ENCODE measurements at places on chromosomes 7 and 10. TPM values are rescaled to one million over a fixed set of nuclear protein-coding genes. Genes with fewer than 3 reads are reported as not detected.

DNA sequence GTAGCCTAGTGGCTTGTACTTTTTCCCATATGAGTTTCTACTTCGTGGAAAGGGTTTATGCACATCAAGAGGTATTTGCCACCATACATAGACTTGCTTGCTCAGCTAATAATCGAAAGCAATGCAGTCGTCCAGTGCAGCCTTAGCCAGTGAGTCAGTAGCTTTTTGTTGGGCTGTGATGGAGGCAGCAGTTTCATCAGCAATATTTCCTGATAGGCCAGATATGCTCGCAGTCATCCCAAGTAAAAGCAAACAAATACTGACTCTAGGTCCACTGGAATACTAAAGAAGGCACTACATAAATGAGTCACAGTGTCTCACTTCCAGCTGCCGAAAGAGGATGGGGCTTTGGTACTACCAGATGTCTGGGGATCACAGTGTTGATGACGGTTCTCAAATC lies 2.1 kb upstream of the BNIP3 start:
- DNase-seq, result no peak
- H3K4me1 ChIP-seq, result no peaks in the 10 kb centered on the region
- no peak overlapping the region for H3K27ac ChIP-seq
- no peaks in the 10 kb centered on the region for H3K36me3 ChIP-seq
- no peak overlapping the region for H3K4me3 ChIP-seq
- no peaks in the 10 kb centered on the region for H3K27me3 ChIP-seq

Gene ASZ1
- total RNA-seq, result not detected

DNA sequence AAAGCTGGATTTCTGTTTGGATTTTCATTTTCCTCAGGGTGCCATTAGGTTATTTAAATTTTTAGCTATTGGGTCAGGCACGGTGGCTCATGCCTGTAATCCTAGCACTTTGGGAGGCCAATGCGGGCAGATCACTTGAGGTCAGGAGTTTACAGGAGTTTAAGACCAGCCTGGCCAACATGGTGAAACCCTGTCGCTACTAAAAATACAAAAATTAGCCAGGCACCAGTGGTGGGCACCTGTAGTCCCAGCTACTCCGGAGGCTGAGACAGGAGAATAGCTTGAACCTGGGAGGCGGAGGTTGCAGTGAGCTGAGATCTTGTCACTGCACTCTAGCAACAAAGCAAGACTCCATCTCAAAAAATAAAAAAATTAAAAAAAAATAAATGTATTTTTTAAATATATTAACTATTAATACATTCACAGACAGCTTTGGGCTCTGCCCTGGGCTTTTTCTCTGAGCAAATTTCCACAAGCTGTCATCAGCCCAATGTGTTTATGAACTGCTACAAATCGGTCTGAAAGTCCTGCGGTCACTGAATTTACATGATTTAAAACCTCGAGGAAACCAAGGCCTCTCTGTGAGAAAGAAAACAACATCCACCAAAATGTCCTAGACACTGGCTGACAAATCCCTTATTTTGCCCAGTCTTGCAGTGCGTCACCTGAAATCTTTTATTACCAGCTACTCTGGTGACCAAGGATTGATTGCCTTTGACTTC lies 19.2 kb upstream of the PLEKHS1 start:
- no peak for DNase-seq
- H3K4me1 ChIP-seq, result peaks cover 9% of the 10 kb centered on the region
- H3K36me3 ChIP-seq, result no peaks in the 10 kb centered on the region
- H3K27ac ChIP-seq, result no peak overlapping the region
- H3K4me3 ChIP-seq, result no peak overlapping the region

GRCh38 chr7:47241112-47242065 lies 340.5 kb downstream of the TNS3 start:
- H3K4me1 ChIP-seq, result no peaks in the 10 kb centered on the region
- no peak overlapping the region for H3K4me3 ChIP-seq
- no peak for DNase-seq
- no peaks in the 10 kb centered on the region for H3K36me3 ChIP-seq
- H3K27ac ChIP-seq, result no peak overlapping the region
- H3K27me3 ChIP-seq, result no peaks in the 10 kb centered on the region

Gene MRLN
- total RNA-seq, result 0.98 TPM

Gene LRRN3
- 0.68 TPM for total RNA-seq

DNA sequence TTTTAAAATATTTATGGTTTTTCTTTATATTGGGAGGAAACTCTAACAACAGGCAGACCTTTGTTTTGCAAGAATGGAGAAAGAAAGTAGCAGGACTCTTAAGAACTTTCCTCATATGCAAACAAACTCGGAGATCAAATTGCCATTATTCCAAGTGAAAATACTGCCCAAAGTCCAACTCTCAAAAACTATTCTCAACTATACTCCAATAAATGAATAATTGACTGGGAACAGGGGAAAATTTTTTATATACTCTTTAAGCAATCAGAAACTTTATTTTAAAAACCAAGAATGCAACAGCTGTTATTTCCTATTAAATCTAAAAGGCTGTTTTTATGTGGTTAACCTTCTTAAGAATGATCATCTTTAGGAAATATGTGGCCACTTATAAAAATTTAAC lies 101.9 kb downstream of the COL28A1 start:
- no peaks in the 10 kb centered on the region for H3K27me3 ChIP-seq
- no peak for DNase-seq
- no peaks in the 10 kb centered on the region for H3K36me3 ChIP-seq
- H3K27ac ChIP-seq, result no peak overlapping the region

DNA sequence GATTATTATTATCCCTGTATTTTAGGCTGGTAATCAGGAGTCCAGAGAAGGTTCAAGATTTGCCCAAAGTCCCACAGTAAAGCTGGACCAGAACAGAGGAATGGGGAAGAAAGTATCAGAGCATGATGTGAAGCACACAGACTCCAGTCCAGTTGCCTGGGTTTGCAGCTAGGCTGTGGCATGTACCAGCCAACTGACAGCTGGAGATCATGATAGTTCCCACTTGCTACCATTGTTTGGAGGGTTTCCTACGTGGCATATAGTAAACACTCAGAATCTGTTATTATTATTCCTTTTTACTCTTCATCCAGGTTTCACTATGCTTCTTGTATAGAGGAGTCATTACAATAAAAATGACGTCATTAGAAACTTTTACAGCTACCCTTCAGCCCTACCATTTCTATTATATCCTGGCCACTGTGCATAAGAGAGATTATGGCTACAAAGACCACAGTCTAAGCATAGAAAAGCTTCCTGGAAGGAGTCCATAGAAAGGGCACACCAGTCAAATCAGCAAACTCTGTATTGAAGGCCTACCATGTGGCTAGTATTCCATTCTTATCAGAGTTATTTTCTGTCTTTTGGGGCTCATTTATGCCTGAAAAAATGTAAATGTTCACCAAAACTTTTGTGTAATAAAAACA lies 66.6 kb downstream of the MTPN start:
- H3K27ac ChIP-seq, result no peak overlapping the region
- H3K36me3 ChIP-seq, result no peaks in the 10 kb centered on the region
- H3K4me1 ChIP-seq, result no peaks in the 10 kb centered on the region
- H3K27me3 ChIP-seq, result no peaks in the 10 kb centered on the region
- no peak overlapping the region for H3K4me3 ChIP-seq

DNA sequence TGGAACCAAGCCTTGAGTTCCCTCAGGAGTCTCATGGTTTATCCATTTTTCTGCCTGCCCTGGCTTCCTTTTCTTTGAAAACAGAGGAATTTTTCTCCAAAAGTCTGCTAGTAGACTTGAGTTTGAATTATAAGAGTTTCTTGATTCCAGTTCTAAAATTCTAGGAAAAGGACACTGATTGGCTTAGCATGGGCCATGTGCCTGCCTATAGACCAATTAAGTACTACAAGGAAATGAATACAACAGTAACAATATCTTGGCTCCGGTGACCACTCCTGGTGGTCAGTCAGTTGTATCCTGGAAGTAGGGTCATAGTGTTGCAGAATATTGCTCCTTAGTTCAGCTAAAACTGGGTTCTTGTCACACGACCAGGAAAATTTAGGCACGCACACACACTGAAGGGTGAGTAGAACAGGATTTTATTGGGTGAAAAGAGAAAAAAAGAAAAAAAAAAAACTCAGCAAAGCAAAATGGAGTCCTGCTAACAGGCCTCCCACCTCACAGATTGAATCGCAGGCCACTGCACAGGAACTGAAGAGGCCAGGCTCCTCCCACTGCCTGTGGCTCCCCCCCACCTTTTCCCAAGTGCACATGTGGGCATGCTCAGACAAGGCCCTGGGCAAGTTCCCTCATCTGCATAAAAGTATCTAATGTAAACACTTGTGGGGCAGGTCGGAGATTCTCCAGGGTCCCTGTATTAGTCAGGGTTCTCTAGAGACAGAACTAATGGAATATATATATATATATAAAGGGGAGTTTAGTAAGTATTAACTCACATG lies 155.1 kb downstream of the LYZL1 start:
- peak; percentile 67 for DNase-seq
- no peak overlapping the region for H3K4me3 ChIP-seq
- H3K27ac ChIP-seq, result no peak overlapping the region
- H3K36me3 ChIP-seq, result no peaks in the 10 kb centered on the region
- no peaks in the 10 kb centered on the region for H3K27me3 ChIP-seq
- H3K4me1 ChIP-seq, result no peaks in the 10 kb centered on the region

DNA sequence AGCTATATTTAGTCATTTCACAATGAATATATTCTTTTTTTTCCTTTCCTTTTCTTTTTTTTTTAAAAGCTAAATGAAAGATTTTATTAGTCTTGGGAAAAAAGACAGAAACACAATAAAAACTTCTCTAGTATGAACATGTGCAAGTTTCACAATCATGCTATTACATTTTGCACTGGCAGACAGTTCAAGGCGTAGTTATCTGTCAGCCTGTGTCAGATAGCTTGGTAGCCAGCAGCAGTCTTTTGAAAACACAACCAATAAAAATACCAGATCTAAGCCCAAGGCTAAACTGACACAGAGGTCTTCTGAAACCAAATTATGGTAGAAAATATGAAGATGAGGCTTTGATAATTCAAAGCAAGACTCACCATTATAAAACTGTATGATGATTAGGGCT lies 205.8 kb upstream of the TEX47 start:
- DNase-seq, result no peak
- H3K27me3 ChIP-seq, result no peaks in the 10 kb centered on the region
- H3K27ac ChIP-seq, result no peak overlapping the region
- H3K4me1 ChIP-seq, result no peaks in the 10 kb centered on the region
- H3K36me3 ChIP-seq, result no peaks in the 10 kb centered on the region

Gene STX1A
- 28.6 TPM for total RNA-seq

DNA sequence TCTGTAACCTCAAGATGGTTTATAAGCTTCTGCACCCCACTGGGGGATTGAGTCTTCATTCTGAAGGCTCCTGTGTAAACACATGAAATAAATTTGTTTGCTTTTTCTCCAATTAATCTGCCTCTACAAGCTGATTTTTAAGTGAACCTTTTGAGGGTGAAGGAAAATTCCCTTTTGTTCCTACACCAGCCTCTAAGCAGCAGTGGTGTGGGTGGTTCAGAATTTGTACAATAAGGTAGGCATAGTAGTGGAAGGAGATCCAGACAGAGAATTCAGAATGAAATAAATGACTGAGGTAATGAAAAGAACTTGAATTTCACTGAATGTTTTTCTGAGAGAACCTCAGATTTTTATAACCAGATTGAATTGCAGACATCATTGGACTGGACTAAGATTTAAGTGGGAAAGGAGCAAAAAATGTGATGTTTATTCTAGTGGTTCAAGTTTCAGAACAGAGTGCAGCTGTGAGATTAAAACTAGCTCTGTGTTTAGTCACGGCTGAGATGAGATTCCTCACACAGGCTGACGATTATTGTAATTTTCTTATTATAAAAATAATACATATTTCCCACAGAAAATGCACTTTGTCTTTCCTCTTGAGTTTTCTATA lies 1162.2 kb downstream of the TYW1 start:
- no peak overlapping the region for H3K27ac ChIP-seq
- H3K4me3 ChIP-seq, result no peak overlapping the region
- H3K36me3 ChIP-seq, result no peaks in the 10 kb centered on the region
- H3K27me3 ChIP-seq, result no peaks in the 10 kb centered on the region

DNA sequence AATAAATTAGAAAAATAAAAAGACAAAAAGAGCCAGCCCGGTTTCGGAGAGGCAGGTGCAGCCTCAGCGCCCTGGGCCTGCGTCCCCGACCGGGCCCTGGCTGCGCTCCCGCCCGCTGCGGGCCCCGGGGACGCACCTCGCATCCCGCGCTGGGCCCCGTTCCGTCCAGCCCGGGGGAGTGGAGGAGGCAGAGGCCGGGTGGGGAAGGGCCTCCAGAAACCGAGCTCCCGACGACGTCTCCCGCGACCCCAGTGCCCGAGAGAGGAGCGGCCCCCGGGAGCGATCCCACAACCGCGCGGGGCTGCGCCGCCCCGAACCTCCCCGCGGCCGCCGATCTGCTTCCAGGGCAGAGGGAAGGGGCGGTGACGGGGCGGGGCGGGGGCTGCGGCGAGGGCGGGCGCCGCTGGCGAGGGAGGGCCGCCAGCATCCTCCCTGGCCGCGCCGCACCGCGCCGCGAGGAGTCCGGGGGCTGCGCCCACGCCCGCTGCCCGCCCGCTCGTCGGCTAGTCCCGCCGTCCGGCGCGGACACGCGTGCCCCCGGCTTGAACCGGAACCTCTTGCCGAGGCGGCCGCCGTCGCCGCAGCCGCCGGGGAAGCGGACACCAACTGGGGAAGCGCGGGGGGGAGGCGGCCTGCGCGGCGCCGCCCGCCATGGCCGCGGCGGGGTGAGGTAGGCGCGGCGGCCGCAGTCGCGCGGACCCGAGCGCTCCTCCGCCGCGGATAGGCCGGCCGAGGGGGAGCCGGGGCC lies at the start of gene CCNY:
Gene CCNY, plus strand, starts transcription at position 426 of the 748 bp plus-strand sequence. CDS start 545 bp downstream, outside the sequence.
- H3K4me1 ChIP-seq, result peaks cover 55% of the 10 kb centered on the region
- peak within 1 kb of the TSS; percentile 99 for H3K4me3 ChIP-seq
- no peaks in the 10 kb centered on the region for H3K27me3 ChIP-seq
- H3K27ac ChIP-seq, result peak within 1 kb of the TSS; percentile 98
- DNase-seq, result peak; percentile 86

GRCh38 chr10:116848032-116848943 lies 1.0 kb upstream of the ENO4 start:
- H3K27me3 ChIP-seq, result no peaks in the 10 kb centered on the region
- H3K27ac ChIP-seq, result peak overlapping the region; percentile 26
- H3K4me1 ChIP-seq, result no peaks in the 10 kb centered on the region
- no peaks in the 10 kb centered on the region for H3K36me3 ChIP-seq
- no peak for DNase-seq

Gene PLEKHS1
- not detected for total RNA-seq

GRCh38 chr10:77296534-77297392 lies 340.8 kb downstream of the KCNMA1 start:
- no peak overlapping the region for H3K4me3 ChIP-seq
- no peaks in the 10 kb centered on the region for H3K27me3 ChIP-seq
- peak; percentile 82 for DNase-seq
- no peaks in the 10 kb centered on the region for H3K36me3 ChIP-seq

GRCh38 chr7:138690495-138690894 lies 10.7 kb downstream of the SVOPL start:
- H3K4me1 ChIP-seq, result no peaks in the 10 kb centered on the region
- H3K27me3 ChIP-seq, result no peaks in the 10 kb centered on the region

DNA sequence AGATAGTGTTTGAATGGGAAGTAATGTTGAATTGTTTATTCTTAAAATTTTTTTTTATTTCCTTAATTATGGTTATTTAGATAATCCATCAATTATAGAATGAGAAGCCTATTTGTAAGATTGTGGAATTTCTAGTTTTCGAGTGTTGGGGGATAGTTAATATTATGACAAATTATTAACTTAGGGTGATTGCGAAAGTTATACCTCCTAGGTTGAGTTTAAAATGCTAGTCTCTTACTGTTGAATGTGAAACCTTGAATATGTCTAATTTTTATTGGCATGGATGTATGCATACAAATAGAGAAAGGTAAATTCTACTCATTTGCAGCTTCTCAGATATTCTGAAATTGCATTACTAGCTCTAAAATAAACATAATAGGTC lies 43.2 kb downstream of the BICC1 start:
- H3K27me3 ChIP-seq, result no peaks in the 10 kb centered on the region
- DNase-seq, result no peak
- peak overlapping the region; percentile 78 for H3K27ac ChIP-seq
- H3K36me3 ChIP-seq, result peaks cover 4% of the 10 kb centered on the region

All from Caco-2 (cell line).